ENCODE measurements at places on chromosomes 12 and 14.

- DNase-seq: no peak
Measured at GRCh38 chr12:20439626-20440025, 71.3 kb downstream of the PDE3A start.

- DNase-seq: no peak
Measured at GRCh38 chr14:63896278-63896720, 43.5 kb downstream of the SYNE2 start.

DNA sequence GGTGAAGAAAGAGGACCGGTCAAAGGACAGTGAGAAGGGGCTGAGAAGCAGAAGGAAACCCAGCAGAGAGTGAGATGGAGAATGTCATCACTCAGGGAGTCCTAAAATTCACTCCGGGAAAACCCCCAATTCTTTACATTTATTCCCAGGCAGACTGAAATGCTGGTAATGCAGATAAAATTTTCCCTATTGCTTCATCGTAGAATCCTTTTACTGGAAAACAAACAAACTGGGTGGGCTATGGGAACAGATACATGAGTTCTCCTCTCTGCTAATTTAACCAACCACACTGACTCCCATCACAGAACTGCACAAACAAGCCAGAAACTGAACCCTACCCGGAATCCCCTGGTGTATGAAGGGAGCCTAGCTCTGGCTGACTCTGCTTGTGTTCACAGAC lies 20.9 kb downstream of the HEBP1 start:
- DNase-seq: no peak

- DNase-seq: peak; percentile 13
Measured at GRCh38 chr12:7346551-7347225, 42.8 kb downstream of the ACSM4 start.

DNA sequence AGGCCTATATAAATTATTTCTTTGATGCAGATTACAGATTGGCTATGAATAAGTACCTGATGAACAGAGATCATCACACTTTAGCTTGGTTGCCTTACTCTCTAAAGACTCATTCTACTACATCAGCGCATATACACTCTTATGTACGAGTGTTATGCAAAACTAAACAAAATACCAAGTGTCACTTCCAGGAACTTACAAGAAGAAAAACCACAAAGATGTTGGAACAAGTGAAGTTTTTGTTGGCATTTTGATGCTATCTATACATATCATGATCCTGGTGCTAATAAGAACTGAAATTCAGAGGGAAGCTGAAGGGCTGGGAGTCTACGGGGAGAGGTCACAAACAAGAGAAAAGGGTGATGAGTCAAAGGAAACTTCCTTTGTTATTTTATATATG lies 47.9 kb upstream of the CERS5 start:
- DNase-seq: no peak

- DNase-seq: no peak
Measured at GRCh38 chr12:966724-967123, 17.2 kb upstream of the RAD52 start.

DNA sequence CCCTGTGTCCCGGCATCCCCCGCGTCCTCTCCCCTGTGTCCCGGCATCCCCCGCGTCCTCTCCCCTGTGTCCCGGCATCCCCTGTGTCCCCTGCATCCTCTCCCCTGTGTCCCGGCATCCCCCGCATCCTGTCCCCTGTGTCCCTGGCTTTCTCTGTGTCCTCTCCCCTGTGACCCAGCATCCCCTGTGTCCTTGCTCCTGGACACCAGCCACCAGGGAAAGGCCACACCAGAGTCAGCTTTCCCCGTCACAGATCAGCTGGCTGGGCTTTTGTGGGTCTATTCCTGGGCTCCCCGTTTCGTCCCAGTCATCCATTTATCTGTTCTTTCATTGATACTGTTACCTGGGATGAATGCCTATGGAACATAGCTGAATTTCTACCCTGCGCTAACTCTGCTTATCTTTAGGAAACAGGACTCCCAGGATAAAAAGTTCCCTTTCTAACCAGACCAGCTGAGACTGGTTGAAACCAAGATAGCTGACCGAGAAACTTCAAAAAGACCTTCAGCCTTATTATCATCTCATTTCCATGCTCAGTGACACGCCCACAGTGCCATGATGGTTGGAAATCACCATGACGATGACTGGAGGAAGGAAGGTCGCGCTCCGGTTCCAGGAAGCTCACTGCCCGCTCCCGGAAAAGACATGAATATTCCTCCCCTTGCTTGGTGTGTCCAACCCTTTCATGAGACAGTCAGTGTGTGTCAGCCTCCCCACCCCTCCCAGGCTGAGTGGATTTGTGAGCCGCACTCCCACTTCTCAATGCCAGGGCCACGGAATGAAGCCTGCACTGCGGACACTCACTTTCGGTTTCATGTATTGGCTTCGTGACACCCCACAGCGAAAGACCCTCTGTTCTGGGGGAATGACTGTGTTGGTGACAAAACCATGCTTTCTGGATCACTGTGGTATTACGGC lies 276.4 kb upstream of the SFSWAP start:
- no peak for DNase-seq

- DNase-seq: no peak
Measured at GRCh38 chr12:81207664-81208063, 129.8 kb downstream of the ACSS3 start.

GRCh38 chr12:6871052-6871957 lies 1.8 kb downstream of the SPSB2 start:
- DNase-seq: peak; percentile 23

- DNase-seq: no peak
Measured at GRCh38 chr14:102779574-102780315, 2.5 kb downstream of the TRAF3 start.

- peak; percentile 78 for DNase-seq
Measured at GRCh38 chr14:105477660-105478397, 3.2 kb downstream of the CRIP2 start.

DNA sequence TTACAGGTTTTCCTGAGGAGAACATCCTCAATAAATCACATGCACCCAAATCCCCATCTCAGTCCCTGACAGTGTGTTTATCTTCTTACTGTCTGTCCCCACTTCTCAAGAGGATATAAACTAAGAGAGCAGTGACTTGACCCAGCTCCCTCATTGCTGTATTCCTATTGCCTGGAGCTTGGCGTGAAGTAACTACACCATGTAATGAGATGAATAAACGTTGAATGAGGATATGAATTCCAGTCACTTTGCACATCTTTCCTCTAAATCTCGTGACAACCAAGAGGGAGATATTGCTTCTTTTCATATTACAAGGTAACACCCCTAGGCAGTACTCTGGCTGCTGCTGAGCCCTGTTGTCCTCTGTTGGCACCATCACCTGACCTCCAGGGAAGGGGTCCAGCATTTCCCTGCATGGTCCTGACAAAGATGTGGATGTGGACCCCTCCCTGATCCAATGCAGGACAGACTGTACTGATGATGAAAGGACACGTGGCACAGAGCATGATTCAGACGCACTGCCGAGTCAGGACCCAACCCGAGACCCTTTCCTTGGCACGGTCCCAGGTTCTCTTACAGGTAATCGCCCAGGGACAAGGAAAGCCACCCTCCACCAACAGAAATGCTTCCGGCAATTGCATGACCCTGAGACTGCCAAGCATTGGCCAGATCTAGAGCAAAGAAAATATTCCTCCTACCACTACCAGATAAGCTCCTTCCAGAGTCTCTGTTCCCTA lies 47.7 kb upstream of the CPM start:
- no peak for DNase-seq

DNA sequence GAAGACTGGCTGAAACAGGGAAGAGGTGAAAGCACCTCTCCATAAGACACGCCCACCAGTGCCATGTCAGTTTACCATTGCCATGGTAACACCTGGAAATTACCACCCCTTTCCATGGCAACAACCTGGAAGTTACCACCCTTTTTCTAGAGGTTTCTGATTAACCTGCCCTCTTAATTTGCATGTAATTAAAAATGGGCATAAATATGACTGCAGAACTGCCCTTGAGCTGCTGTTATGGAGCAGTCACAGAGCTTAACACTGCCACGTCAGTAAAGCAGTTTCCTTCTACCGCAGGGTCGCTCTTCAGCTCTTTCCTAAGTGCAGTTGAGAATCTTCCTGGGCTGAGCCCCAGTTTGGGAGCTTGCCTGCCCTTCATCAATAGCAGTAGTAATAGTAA lies 55.2 kb downstream of the RASSF3 start:
- peak; percentile 89 for DNase-seq

- no peak for DNase-seq
Measured at GRCh38 chr12:77686760-77687159, 143.9 kb upstream of the NAV3 start.

GRCh38 chr12:103583008-103583407 lies 4.1 kb upstream of the STAB2 start:
- DNase-seq: no peak

DNA sequence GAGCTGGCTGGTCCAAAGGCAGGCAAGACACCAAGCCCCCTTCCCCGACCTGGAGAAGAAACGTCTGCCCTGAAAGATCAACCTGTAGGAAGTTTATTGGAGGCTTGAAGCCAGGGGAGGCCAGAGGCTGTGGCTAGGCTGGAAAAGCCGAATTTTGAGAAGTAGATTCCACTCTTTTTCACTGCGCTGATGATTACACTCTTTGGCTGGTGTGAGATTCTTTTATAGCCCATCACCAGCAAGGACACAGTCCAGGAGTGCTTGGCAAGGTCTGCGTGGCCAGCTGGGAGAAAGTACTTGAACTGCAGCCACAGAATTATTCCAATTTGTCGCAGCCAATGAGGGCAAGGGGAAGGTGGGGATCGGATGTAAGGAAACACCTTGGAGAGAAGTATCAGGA lies 45.0 kb downstream of the SYNE3 start:
- DNase-seq: no peak

GRCh38 chr14:101982621-101983020 lies 18.2 kb downstream of the DYNC1H1 start:
- no peak for DNase-seq

DNA sequence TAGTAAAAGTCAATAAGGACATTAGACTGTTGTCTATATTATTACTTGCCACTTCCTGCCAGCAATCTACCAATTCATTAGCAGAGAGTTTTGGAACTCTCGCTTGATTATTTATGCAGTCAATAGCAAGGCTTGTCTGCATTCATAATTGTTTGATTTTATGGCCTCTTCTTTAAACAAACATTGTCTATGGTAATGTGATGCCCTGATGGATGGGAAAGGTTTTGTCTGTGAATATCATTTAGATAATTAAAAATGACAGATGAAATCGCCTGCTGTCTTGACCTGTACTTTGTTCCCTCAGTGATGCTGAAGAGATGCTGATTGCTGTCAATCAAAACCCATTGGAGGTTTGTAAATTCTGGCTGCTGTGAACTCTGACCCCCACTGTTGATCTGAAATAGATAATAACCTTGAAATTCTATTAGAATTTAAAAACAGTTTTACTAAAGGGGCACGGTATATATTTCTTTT lies 455.3 kb downstream of the NPAS3 start:
- no peak for DNase-seq

DNA sequence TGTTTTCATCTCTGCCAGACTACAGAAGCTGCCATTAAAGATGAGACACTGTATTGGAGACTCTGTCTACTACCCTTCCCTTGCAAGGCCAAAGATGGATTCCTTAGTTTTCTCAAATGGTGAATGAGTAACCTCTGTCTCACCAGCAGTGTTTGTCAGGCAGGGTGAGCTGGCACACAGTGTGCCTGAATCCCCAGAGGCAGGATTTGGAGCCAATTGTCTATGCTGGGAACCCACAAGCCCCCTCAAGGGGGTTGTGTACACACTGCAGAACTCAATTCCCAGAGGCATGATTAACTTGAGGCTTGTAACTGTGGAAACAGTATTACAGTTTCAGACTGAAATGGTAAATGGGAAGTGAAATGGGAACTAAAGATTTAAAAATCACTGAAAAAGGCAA lies 136.8 kb upstream of the PTPRB start:
- DNase-seq: no peak

- DNase-seq: no peak
Measured at GRCh38 chr14:100268591-100269207, 29.8 kb downstream of the YY1 start.

GRCh38 chr14:57909626-57910025 lies 43.7 kb upstream of the SLC35F4 start:
- DNase-seq: no peak

DNA sequence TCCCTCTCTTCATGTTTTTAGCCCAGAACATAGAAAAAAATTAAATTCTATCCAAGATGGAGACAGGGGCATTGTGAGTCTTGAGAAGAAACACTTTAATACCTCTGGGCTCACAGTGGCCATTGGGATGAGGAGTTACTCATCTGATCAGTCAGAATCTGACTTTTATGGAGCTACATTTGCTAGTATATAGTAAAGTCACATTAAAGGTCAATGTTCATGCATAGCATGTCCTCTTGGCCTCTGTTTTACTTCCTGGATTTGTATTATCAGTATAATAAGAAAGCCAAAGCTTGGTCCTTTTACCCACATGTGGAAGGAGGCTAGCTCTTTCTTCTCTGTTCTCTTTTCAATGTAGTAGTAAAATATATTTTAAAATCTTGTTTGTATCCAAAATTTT lies 93.6 kb upstream of the CNOT2 start:
- DNase-seq: no peak

DNA sequence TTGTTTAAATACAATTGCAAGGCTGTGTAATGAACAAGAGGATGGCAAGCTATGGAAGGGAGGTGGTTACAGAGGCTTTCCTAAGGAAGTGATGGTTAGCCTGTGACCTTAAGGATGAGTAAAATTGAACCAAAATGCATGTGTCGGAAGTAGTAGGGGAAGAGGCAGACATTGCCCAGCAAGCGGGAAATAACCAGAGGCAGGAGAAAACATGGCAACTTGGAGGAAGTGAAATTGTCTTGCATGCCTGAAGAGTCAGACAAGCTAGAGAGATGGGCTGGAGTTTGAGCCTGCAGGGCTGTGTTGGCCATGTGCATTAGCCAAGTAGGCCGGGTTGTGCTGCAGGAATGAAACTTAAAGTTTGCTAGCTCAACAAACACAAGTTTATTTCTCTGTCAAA lies 96.2 kb downstream of the BTG1 start:
- no peak for DNase-seq

GRCh38 chr12:50103767-50104321 lies at the start of gene GPD1:
Gene GPD1, plus strand, starts transcription at chr12:50104008. Its CDS starts 43 bp downstream, at chr12:50104051.
- no peak for DNase-seq

DNA sequence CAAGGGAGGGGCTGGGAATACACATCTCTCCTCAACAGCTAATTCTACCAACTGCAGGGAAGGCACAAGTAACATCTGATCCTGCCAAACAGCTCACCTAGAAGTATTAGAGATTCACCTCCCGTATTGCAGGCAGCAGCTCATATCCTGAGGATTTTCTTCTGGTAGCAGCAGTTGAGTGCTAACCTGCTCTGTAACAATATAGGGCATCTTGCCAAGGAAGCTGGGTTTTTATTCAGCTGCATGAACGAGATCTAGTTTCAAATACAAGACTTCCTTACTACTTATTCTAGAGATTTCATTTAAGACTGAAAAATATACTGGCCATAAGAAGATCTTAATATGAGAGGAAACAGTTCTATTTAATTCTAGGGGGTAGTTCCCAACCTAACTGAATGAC lies 261.4 kb upstream of the USP15 start:
- DNase-seq: no peak

GRCh38 chr12:123444092-123445026 lies 7.9 kb upstream of the RILPL2 start:
- DNase-seq: no peak

DNA sequence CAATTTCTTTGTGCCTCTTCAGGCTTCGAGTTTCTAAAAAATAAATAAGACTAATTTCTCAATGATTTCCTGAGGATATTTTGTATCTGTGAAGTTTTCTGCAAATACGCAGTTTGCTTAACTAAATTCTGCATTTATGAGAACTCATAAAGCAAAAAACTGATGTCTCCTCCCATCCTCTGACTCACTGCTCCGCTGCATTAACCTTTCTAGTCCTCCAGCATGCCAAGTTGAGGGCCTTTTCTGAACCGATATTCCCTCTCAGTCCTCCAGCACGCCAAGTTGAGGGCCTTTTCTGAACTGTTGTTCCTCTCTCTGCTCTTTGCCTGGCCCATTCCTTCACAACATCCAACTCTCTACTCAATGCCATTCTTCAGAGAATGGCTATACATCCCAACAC lies 3.2 kb downstream of the IPO8 start:
- DNase-seq: no peak
